ENCODE measurements at places on chromosomes 5 and 9.

DNA sequence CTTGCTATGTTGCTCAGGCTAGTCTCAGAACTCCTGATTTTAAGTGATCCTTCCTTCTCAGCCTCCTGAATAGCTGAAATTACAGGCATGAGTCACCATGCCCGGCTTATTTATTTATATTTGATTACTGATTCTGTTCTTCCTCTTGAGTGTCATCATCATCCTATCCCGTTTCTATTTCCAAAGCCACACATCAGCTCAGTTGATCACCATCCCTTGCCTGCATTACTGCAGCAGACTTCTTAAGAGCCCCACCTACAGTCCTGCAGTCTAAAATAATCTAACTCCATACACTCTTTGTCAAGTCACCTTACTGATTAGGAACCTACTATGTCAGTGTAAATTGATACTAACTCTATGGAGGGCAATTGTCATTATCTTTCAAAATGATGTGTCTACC is 138.9 kb upstream of the RAI14 start:
- no peak for DNase-seq

DNA sequence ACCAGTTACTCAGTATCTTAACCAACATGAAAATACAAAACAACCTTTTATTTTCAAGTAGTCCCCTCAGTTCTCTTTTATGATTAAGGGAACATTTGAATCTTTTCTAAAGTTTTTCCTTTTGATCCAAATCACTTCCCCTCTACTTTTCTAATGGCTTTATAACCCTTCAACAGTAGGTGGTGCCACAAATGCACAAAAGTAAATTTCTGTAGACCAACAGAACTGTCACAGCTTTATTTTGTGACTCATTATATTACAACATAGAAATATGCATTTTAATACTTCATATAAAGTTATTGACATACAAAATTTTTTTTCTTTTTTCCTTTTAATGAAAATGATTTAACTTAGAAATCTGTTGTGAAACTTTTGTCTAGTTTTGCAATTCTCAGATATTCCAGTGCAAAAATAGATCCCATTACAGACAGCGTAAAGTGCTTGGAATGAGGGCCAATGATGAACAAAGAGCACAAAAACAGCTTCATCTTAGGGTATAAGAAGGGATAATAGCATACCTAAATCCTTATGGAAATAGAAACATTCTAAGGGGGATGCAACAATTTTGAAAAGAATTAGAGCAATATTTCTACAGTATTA is 17.0 kb downstream of the NIPSNAP3B start:
- DNase-seq: no peak

DNA sequence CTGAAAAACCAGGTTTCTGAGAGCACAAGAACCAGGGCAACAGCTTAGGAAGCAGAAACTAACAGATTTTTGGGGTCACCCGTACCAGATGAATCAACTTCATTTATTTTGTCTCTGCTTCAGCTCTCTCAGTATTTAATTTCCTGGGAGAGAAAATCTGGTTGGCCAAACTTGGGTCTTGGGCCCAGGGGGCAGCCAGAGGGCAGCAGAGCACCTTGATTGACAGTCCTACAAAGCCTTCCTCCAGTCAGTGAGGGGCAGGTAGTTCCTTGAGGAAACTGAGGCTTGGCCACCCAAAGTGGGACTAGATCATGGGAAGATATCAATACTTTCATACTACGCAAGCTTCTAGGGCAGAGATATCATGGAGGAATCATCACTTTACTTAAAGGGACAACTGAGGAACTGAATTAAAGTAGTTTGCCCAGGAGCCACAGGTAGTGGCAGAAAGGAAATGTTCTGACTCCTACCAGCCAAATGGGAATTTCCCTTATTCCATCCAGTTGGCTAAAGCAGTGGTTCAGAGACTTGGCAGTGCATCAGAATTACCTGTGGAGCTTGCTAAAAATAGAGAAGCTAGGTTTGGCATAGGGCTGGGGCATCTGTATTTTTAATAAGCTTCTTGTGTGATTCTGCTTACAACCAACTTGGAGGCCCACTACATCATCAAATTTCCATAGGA is 21.5 kb upstream of the ARHGAP26 start:
- DNase-seq: peak; percentile 10

DNA sequence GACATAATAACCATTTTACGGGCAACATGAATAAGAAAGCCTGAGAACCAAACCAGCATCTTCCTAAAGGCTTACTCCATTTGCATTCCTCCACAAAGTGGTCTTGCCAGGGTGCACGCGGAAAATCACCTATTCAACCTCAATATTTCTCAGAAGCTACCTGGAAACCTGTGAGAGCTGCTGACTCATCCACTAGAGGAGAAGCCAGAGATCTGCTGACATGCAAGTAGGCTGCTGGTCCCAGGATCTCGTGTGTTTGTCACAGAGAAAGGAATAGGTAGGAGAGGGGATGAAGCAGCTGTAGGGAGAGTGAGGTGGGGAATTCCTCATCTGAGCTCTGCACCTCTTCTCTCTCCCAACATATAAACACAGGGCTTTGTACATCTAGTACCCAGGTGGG is 138.1 kb downstream of the ADAMTS12 start:
- no peak for DNase-seq

- no peak for DNase-seq
These were observed 7.0 kb upstream of the IZUMO3 start for GRCh38 chr9:24552526-24553182.

DNA sequence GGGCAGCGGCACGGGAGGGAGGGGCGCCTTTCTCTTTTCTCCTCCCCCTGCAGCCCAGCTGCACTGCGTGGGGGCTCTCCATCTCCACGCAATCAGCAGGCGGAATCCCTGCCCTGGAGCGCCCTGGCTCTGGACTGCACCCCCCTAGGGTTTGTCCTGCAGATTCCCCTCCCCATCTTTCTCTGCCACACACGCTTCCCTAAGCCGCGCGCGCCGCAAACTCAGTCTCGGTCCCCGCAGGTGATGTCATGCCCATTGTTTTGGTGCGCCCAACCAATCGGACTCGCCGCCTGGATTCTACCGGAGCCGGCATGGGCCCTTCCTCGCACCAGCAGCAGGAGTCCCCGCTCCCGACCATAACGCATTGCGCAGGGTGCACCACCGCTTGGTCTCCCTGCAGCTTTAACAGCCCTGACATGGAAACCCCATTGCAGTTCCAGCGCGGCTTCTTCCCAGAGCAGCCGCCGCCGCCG is at the start of gene KCNN2:
TSS of gene KCNN2 (plus strand) at position 347 of the 473 bp plus-strand sequence. CDS start at position 417, 70 bp downstream.
- DNase-seq: no peak

DNA sequence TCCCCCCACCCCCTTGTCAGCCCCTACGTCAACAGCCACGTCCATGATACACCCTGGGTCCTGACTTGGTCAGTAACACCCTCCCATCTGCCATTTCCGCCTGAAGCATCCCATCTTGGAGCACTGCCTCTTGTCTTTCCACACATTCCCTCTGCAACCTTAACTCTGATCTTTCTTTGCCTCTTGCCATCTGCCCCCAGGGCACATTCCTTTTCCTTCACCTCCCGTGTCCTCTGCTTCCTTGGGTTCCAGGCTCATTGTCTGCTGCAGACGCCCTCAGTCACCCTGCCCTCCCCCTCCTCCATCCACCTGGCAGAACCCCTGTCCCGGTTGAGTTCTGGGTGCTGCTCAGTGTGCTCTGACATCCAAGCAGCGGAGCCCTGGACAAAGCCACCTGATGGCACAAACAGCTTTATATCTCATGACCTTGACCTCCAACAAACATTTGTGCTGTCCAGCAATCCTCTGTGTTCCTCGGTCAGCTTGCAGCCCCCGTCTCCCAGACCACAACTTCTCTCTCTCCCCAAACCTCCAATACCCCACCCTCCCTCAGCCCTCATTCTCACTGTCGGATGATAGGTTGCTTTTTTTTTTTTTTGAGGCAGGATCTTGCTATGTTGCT is 97.7 kb upstream of the IER5L start:
- DNase-seq: no peak

DNA sequence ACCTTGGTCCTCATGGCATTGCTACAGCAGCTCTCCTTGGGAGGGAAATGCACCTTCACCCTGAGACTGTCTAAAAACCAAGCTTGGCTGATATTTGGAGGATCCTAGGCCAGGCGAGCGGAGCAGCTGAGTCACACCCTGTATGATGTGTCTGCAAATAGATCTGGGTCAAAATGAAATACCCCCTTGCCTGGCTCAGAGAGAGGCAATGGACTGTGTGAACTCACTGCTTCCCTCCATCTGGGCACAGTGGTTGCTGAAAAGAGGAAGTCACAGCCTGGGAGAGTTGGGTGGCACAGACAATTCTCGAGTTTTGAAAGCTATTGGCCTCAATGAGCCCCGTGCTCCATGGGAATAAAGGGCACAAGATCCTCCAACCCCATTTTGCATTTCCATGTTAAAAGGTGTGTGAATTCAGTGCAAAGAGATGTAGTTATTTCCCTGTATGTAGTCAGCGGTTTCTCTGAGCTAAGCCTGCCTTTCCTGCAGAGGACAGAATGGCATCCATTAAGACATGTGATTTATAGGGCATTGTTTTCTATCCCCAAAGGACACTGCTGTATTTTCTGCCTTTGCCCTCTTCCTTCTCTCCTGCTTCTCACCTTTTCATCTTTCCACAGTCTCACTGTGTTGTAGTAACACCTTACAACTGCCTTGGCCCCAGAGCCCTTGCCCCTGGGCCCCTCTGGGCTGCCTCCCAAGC is 177.2 kb downstream of the GADD45G start:
- DNase-seq: no peak

DNA sequence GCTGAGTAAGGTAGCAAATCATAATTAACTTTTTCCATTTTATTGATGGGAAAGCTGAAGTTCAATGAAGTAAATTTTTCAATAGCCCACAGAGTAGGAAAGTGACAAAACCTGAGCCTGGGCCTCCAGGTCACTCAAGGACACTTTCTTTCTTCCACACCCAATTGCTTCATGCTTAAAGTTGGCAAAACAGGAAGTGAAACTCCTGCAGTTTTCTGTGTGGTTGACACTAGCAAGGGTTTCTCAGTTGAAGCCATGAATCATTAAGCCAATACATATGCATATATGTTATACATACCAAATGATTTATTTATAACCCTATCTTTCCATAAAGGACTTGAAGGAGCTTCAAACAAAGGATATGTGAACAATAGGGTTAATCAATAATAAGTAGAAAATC is 13.9 kb downstream of the TLR4 start:
- DNase-seq: no peak

All from activated CD4-positive, CD25-positive, alpha-beta regulatory T cell treated with anti-CD3 and anti-CD28 coated beads, Interleukin-2, amount 50 U/mL, for 16 hours (primary cell).